ENCODE measurements at places on chromosomes 1 and 21.

DNA sequence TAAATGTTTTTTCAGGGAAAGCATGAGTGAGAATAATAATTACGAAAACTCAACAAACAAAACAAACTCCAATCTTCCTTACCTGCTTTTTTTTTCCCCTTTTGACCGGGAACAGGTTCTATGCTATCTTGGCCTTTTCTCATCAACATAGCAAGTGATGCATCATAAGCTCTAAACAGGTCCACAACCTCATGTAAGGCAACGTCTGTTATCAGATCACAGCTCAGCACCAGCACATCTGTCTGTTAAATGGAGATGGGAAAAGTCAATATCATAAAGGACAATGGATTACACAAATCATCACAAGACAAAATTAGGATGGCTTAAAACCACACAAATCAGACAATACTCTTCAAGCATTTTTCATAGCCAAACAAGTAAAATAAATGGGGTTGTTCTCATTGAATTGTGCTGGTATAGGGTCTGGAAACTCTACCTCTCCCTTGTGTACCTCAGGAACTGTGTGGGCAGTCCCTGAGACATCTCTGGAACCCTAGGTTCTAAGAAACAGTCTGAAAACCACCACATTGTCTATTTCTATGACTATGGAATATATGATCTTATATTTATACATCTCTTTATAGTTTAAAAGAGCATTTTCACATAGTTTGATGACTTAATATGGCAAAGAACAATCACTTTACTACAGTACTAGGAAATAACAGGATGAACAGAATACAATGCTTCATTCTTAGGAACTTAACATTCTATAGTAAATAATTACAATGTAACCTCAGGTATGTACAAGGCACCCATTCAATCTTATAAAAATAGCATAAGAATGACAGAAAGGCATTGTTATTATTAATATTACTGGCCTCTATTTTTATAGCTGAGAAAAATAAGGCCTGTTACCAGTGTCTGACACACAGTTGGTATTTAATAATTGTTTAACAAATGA is 44.7 kb downstream of the EIF2B3 start:
- no peak for DNase-seq

DNA sequence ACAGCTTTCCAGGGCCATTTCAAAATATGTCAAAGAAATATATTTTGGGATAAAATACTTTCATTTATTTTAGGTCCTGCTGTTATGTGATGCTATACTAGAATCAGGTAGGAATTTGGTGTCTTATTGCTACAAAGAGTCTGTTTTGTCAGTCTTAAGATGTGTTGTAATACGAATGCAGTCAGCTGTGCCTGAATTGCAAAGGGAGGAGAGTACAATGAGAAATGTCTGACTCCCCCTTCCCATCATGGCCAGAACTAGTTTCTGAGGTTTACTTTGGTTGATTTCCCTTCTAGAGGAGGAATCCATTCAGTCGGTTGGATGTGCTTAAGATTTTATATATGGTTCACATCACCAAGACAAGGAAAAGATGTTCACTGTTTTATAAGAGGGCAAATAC is 75.7 kb upstream of the TNFSF18 start:
- DNase-seq, result no peak

- no peak for DNase-seq
Observed at GRCh38 chr21:16502273-16502672, 772.5 kb downstream of the USP25 start.

- DNase-seq, result no peak
Observed at GRCh38 chr21:34692458-34693020, 23.7 kb downstream of the CLIC6 start.

DNA sequence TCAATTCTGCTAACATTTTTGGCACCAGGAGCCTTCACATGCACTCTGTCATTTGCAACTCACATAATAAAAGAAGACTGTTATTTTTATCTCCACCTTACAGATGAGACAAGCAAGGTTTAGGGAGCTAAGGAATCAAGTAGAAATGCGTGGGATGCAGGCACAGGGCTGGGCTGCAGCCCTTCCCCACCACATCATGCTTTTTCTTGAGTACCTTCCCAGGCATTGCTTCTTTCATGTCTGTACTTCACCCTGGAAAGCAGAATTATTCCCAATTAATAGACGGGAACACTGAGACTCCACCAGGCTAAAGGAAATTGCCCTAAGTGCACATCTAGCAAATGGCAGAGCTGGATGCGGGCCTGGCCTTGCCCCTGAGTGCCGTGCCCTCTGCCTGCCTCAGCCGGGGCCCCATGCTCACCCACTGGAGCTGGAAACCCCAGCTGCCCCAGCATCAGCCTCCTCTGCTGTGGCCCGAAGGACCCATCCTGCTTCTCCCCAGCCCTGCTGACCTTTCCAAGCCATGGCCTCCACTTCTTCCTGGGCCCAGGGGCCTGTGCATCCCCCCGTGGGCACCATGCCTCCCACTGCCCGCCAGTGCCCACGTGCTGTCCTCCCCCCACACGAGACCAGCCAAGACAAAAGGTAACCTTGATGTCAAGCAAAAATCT is 257.5 kb downstream of the TOMM20 start:
- no peak for DNase-seq

DNA sequence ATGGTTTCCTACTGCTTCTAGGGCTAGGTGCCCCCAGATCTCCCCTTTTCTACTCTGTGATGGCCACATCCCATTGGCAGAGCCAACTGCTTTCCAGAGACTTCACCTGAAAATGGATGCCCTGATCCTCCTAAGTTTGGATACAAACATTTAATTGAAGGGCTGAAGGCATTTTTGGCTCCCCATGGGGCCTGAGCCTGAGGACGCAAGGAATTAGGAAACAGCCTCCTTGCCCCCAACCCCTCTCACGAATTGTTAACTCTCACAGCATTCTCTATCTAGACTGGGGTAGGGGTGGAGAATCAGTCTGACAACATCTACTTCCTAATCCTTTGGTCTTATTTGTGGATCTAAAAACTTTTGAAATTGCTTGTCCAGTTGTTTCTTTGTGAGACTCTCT is 108.5 kb upstream of the KCNK2 start:
- no peak for DNase-seq

DNA sequence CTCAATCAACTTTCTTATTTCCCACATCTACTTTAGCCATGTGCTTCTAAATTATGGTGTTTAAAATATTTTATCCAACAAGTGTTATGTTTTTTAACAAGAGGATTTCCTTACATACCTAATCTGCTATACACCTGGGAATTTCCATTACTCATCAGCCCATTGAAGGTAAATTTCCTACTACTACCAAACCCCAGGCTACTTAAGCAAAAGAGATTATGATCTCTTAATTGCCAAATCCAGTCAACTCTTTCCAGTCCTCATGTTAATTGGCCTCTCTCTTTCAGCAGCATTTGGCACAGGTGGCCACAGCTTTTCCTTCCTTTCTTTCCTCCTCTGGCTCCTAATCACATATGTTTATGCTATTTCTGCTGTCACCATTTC is 5.1 kb upstream of the C1orf162 start:
- no peak for DNase-seq

DNA sequence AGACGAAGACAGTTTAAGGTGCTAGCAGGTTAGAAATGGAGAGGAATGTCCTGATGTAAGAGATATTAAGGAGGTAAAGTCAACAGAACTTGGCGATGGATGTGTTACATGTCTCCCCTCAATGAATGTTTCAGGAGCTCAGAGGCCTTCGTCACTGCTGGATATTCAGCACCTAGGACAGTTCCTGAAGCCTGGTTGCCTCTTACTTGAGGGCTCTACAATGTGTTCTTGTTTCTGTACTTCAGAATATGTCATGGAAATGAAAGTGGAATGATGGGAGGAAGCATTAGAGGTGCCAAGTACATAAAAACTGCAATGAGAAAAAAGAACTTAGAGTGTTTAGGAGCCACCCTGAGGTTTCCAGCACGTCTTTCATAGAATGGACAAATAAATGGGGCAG is 17.7 kb downstream of the TNR start:
- no peak for DNase-seq

- no peak for DNase-seq
Observed at GRCh38 chr1:78250201-78250600, 204.4 kb downstream of the GIPC2 start.

- no peak for DNase-seq
Observed at GRCh38 chr1:52713590-52713989, 12.7 kb upstream of the ZYG11B start.

DNA sequence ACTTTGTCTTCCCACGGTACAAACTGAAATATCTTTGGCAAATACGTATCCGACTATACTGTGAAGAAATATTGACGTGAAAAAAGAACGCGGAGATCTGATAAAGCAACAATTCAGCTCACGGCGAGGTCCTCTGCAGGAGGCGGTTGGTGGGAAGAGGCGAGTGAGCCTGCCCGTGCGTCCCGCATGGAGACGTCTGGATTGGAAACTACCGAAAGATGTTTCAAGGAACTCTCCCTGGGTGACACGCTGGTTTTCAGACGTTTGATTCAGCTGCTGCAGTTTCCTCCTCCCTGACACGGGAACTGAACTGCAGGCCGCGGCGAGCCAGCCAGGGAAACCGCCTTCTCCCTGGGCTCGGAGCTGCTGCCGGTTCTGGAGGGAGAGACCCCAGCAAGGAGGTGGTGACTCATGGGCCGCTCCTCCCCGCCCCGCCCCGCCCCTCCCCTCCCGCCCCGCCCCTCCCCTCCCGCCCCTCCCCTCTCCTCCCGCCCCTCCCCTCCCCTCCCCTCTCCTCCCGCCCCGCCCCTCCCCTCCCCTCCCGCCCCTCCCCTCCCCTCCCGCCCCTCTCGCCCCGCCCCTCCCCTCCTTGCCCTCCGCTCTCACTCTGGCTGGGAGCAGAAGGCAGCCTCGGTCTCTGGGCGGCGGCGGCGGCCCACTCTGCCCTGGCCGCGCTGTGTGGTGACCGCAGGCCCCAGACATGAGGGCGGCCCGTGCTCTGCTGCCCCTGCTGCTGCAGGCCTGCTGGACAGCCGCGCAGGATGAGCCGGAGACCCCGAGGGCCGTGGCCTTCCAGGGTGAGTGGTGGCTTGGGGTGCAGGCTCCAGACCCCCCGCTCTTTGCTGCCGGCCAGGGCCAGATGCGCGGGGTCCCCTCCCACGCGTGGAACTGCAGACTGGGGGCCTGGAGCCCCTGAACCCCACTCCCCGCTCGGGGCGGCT is at the start of gene COL6A1:
Gene COL6A1, plus strand, starts transcription at position 620 of the 941 bp plus-strand sequence. Its CDS starts 81 bp downstream, at position 701.
- peak; percentile 71 for DNase-seq

DNA sequence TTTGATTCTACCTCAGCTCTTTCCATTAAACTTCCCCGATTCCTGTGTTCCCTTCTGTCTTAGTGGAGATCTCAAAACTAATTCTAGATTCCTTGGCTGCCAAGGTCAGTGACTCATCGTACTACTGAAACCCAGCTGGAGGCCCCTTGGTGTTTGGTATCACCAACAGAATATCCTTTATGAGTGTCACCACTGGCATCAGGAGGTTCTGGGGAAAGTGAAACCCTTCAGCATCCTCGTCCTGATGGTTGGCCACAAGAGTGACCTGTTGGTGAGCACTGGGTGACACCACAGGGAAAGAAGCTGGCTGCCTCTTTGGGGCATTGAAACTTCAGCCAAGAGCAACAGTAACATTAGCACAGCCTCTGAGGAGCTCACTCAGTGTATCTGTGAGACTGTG is 9.6 kb downstream of the RAB42 start:
- peak; percentile 40 for DNase-seq

GRCh38 chr1:56191369-56191768 is 388.0 kb downstream of the PLPP3 start:
- DNase-seq, result no peak
